ENCODE measurements at places on chromosomes 16 and 17.

DNA sequence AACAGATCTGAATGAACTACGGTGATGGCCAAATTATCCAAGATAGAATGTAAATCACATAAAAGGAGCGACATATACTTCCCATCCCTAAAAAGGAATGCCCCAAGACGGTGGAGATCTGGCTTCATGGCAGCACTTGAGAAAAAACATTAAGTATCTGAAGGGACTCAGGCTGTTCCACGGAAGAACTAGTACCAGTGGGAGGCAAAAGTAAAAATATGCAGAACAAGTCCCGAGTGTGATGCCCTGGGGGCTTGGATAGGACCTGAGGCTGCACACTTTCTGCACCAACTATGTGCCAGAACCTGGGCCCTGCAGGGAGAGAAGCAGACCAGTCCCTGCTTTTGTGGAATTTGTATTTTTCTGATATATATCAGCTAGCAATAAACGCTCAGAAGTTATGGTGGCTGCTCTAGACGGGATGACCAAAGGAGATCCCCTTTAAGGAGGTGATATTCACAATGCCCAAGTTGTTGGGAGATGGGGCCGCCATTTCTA lies 539 bp upstream of the CKLF start:
- DNase-seq: no peak

DNA sequence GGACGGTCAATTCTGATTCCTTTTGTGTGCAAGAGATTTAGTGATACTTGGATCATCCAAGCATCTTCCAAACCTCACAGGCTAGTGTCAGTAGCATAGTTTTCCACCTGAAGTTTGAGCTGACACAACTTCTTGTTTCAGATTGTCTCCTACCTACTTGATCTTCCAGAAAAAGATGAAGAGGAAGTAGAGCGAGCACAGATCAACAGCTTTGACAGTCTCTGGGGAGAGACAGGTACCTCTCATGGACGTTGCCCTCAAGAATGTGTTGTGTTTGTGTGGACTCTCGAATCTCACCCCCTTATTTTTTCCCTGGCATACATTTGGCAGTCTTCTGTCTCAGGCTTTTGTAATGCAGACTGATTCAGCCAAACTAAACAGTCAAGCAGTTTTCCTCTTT lies 47.4 kb downstream of the CYB561 start:
- DNase-seq: no peak

- no peak for DNase-seq
Measured at GRCh38 chr17:50627782-50628601, 6.7 kb upstream of the ABCC3 start.

DNA sequence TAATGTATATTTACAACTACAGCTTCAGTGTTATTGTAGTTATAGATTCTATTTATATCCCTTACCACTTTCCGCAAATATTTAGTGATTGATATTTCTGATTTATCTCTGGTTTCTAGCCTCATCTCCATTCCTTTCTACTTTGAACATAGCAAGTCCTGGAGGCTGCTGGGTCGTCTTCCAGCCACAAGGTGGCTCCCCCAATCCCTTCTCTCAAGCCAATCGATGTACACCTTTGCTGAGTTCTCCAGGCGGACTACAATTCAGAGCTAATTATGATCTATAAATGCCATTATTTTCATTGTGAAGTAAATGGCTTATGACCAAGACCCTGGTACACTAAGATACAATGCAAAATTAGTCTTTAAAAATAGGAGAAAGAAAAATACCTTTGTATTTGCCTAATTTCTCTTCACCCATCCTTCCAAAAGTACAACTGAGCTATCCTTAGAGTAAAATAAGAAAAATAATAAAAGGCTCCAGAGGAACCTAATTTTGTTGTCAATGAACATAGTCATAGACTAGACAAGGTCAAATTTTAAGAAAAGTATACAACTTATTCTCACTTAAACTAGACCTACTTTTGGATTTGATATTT lies 122.1 kb downstream of the SKAP1 start:
- peak; percentile 56 for DNase-seq

DNA sequence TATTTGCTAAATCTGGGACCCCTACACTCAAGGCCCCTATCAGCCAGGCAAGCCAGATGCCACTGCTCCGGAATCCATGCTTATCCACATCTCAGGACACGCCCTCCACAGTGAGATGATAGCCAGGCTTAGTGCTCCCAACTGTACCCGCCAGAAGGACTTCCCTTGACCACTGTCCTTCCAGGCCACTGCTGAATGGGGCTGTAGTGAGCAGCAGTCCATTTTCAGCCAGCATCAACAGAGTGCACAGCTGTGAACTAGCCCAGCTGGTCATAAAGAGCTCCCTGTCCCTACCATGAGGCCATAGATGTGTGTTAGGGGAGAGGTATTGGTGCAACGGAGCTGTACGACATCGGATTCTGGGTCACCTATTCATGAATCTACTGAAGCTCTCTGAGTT lies 13.0 kb upstream of the MED9 start:
- DNase-seq: no peak

- DNase-seq: no peak
Measured at GRCh38 chr17:73747221-73748002, 103.2 kb upstream of the SDK2 start.

- peak; percentile 92 for DNase-seq
Measured at GRCh38 chr17:77420804-77421629, 280.2 kb downstream of the SEC14L1 start.

DNA sequence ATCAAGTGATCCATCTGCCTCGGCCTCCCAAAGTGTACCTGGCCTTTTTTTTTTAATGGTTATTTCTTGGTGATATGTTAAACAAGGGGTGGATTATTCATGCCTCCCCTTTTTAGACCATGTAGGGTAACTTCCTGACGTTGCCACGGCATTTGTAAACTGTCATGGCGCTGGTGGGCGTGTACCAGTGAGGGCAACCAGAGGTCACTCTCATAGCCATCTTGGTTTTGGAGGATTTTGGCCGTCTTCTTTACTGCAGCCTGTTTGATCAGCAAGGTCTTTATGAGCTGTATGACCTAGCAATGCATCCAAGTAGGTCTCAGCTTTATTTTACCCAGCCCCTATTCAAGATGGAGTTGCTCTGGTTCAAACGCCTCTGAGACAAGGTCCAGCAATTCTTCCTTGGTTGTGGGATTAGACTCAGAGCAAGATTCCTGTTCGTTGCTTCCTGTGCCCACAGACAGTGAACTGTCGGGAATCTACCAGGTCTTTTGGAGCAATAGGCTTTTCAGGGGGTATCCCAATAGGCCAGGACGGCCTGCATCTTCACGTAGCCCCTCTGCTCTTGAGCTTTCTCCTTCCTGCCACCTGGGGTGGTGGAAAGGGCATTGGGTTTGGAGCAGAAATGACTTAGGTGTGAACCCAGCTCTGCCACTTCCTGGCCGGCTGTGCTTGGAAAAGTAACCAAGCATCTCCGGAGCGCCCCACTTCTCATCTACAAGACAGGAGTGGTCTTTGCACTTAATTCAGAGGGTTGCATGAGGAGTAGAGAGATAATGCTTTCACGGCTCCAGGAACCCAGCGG lies 52.9 kb upstream of the SEC14L1 start:
- no peak for DNase-seq

GRCh38 chr17:19305256-19305655 lies 57.3 kb downstream of the B9D1 start:
- no peak for DNase-seq

GRCh38 chr17:78977997-78978973 lies 1.4 kb downstream of the LGALS3BP start:
- no peak for DNase-seq
